Activated CD4-positive, alpha-beta T cell treated with anti-CD3 and anti-CD28 coated beads for 48 hours (primary cell): ENCODE measurements at places on chromosomes 7 and 10.
A peak's percentile ranks its signal among the peaks of the same experiment; 100 is the strongest.

- no peak for DNase-seq
Measured at GRCh38 chr7:26526265-26526587, 234.6 kb downstream of the SNX10 start.

DNA sequence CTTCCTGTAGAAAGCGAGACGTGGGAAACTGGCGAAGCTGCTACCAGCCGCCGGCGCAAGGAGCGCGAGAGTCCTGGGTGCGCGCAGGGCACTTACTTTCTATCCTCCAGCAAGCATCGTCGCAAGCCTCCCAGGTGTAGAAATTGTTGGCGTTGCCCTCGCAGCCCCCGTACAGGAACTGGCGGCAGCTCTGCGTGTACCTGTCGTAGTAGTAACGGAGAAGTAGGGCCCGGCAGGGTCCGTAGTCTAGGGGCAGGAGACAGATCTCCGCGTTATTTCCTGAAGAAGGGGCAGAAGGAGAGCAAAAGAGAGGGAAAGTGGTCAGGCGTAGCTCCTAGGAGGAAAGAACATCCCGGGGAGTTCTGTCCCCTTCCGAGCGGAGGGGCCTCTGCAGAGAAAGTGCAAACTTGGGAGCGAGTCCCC is 501 bp downstream of the TFPI2 start:
- DNase-seq = peak; percentile 11

- DNase-seq = no peak
Measured at GRCh38 chr10:98460837-98461499, 14.2 kb upstream of the HPS1 start.

- DNase-seq = no peak
Measured at GRCh38 chr7:4919969-4920766, 36.7 kb upstream of the RADIL start.

DNA sequence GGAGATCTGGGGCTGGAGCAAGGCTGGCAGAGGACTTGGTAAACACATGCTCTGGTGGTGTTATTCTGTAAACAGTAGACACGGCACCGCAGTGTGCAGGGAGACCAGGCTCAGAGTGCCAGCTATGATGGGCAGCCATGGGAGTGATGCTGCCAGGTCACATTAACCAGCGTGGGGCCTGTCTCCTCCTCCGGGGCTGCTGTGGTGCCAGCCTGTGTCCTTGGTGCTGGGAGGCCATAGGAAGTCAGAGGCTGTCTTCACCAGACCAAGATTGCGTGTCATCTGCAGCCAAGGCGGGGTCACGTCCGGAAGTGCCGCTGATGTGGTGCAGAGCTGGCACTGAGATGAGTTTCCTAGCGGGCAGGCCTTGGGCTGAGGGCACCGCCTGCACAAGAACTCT is 236.0 kb downstream of the GLRX3 start:
- DNase-seq = no peak

DNA sequence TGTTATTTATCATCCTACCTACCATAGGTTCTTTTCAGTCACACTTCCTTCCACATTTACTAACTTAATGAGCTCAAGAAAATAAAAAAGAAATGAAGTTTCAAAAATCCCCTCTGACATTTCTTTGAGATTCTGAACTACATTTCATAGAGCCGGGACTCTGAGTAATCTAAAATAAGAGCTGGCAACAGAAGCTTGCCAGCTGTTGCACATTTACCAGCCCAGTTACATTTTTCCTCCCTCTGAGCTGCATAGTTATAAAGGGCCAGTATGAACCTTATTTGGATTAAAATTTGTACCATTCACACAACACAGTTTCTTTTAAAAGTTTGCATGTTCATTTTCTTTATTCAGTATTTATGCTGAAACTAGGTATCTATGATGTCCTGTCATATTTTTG is 119.5 kb upstream of the CAV2 start:
- DNase-seq = no peak

GRCh38 chr10:63093227-63093626 is 39.9 kb upstream of the NRBF2 start:
- no peak for DNase-seq

DNA sequence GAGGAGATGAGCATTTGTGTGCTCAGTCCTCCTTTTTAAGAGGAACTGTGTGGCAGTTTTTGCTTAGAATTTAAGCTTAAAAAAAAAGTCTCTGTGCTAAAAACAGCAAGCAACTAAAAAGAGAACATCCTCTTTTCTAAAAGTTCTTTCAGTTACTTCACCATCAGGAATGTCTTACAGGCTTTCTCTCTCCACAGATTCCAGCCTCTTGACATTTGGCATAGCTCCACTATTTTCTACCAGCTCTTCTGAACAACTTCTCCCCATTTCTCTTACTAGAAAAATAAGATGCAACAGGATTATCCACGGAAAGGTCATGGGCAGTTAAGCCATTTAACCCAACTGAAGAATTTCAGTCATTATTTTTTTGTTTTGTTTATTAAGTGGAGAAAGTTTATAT is 13.2 kb downstream of the PCLO start:
- DNase-seq = no peak

DNA sequence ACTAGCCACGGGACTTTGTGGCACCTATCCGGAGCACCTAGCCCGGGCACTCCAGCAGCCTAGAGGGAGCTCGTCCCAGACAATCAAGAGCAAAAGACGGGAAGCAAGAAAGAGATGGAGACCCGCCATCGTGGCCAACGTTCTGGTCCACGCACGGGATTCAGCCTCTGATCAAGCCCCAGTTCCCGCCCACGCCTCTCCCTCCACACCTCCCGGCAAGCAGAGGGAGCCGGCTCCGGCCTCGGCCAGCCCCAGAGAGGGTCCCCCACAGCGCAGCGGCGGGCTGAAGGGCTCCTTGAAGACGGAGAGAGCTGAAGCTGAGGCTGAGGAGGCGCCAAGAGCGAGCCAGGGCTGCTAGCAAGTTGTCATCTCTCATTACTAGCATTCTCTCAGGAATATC is 992 bp upstream of the SLC39A12 start:
- no peak for DNase-seq

DNA sequence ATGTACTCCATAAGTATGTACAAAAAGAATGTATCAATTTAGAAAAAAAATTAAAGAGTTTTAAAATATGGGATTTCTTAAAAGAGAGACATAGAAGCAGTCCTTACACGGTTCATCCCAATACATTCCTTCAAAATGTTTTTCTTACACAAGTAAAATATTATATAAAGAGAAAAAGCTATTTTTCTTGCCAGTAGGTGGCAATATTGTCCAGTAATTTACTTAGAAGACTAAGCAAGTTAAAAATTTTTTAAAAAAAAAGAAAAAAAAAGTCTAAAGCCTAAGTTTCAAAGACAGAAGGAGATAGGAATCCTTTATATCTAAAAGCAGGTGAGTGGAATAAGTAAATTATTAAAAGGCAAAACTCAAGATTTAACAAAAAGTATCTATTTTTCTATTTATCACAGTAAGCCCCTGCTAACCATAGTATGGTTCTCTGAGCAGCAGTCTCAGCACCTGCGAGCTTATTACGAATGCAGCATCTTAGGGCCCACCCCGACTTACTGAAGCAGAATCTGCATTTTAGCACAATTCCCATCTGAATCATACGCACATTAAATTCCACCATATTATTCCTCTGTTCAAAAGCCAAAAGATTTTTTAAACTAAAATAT is 240.6 kb downstream of the DGKI start:
- DNase-seq = no peak

DNA sequence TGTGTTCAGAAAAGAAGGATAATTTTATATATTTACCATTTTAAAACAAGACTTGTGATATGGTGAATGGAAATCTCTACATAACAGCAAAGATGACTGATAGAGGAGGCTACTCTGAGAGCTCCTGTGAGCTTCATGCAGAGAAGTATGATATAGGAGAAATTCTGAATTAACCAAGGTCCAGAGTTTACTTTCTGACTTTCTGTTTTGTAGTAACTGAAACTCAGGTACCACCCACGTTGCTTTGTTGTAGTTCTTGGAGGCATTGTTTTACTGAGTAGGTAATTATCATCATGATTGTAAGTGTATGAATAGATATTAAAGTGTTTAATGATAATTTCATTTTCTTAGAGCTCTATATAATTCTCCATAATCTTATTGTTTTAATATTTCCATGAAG is 18.0 kb upstream of the SFR1 start:
- DNase-seq = no peak

GRCh38 chr7:11235491-11235890 is 261.8 kb downstream of the PHF14 start:
- no peak for DNase-seq

- DNase-seq = peak; percentile 69
Measured at GRCh38 chr10:117543225-117544003, 868 bp downstream of the EMX2 start.

- no peak for DNase-seq
Measured at GRCh38 chr10:27625452-27626211, 120.0 kb downstream of the MKX start.

GRCh38 chr10:125343118-125343925 is 183.0 kb upstream of the CTBP2 start:
- peak; percentile 10 for DNase-seq

GRCh38 chr7:150425670-150426069 is 24.8 kb upstream of the GIMAP8 start:
- no peak for DNase-seq

GRCh38 chr7:135235841-135236240 is 2.2 kb downstream of the STRA8 start:
- no peak for DNase-seq

- DNase-seq = no peak
Measured at GRCh38 chr10:32317795-32318357, 29.1 kb downstream of the EPC1 start.

GRCh38 chr10:79445977-79446757 is 743 bp upstream of the ZCCHC24 start:
- peak; percentile 17 for DNase-seq

DNA sequence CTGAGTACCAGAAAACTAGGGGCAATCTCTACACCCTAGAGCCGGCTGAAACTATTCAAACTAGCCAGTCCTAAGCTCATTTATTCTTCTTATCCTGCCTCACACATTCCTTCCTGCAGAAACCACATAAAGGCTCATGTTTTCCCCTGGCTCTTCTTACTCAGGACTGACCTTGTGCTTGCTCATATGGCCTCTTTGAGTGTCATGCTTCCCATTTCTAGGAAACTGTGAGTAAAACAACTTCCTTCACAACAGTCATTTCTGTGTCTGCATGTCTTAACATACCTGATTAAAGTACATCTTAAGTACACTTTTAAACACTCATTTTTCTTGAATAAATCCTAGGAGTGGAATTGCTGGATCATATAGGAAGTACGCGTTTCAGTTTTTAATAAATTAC is 52.3 kb upstream of the KIAA1217 start:
- no peak for DNase-seq

DNA sequence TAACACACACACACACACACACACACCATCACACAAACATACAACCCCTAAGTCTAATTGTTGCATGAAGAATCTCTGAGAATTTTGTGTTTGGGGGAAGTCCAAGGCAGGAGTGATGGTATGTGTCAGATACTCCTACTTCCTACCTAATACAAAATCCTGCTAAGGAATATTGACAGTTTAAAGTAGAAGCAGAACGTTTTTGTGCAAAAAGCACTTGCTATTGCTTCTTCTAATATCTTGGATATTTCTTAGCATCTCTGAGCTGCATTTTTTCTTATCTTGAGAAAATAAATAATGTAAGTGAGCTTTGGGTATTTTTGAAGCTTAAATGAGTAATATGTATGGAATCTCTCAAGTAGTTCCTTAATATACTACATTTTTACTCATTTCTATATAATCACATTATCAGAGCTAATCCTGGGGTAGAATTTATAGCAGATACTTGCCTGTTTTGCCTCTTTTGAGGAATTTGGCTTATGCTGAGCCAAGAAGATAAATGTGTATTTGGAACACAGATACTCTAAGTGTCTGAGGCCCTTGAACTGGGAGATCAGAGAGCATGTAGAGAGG is 212.3 kb downstream of the DKK1 start:
- DNase-seq = no peak

DNA sequence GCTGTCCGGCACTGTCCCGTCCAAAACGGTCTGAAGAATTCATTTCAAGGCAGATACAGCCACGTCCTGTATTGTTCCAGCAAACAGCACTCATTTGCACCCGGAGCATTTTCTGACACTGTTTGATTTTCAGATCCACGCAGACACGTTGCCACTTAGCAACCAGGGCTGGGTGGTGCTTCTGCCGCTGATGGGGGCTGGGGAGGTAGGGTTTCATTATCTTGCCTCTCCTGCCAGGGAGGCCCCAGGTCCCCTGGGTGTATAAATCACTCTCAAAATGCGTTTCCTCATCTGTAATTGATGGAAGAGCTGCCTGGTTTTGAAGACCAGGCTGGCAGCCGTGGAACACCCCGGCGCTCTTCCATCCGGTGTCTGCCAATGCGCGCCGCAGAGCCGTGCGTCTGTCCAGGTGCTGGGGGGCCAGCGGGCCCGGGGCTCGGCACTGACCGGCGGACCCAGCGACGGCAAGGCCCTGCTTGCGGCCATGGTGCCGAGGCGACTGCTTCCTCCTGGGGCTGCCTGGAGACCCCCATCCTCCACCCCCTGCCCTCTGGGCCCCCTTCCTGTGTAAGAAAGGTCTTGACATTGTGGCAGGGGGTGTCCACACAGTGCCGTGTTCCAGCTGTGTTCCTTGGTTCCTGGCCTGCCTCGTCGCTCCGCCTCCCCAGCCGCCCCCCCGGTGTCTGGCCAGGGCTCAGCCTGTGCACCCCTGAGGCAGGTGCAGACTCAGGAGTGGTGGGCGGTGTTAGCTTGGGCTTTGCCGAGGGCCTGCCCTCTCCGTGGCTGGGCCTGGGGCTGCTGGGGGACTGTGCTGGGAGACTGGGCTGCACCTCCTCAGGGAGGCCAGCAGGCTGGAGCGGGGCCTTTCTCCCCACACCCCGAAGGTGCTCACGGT is 16.6 kb downstream of the ADGRA1 start:
- DNase-seq = no peak

DNA sequence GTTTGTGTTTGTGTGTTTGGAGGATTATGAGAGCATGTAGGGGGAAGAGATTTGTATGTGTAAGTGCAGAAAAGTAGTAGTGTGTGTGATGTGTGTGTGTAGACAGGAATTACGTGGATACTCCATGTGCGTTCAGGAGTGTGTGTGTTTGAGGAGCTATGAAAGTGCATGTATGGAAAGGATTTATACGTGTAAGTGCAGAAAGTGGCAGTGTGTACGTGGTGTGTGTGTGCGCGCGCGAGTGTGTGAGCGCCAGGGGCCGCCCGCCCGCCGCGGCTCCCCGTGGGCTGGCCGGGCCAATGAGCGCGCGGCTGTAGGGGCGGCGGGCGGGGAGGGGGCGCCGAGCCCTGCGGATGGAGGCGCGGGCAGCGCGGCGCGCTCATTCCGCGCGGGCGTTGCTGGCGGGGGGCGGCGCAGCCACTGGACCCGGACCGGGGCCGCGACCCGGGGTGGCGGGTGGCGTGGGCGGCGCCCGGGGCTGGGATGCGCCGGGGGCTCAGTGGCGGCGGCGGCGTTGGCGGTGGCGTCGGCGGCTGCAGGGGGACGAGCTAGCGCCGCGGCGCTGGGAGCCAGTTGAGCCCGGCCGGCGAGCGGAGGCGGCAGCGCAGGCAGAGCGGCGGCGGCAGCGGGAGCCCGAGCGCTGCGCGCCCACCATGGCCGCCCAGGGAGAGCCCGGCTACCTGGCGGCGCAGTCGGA is at the start of gene BICC1:
TSS of gene BICC1 (plus strand) at position 382 of the 697 bp plus-strand sequence. CDS start at position 654, 272 bp downstream.
- peak; percentile 14 for DNase-seq

GRCh38 chr7:112086496-112087254 is 119.5 kb downstream of the DOCK4 start:
- no peak for DNase-seq

GRCh38 chr10:132115732-132116131 is 50.0 kb downstream of the JAKMIP3 start:
- no peak for DNase-seq

- no peak for DNase-seq
Measured at GRCh38 chr7:91717681-91718470, 162.6 kb downstream of the MTERF1 start.
